ENCODE measurements at places on chromosomes 3 and 15.
A peak's percentile ranks its signal among the peaks of the same experiment; 100 is the strongest.

- DNase-seq = no peak
- peaks cover 12% of the 10 kb centered on the region for H3K4me1 ChIP-seq
- no peak overlapping the region for H3K4me3 ChIP-seq
- no peak overlapping the region for H3K27ac ChIP-seq
- no peaks in the 10 kb centered on the region for H3K36me3 ChIP-seq
Observed at GRCh38 chr15:73030122-73030679, 22.1 kb upstream of the NEO1 start.

- no peak for DNase-seq
- H3K27ac ChIP-seq = no peak overlapping the region
- no peaks in the 10 kb centered on the region for H3K36me3 ChIP-seq
- H3K27me3 ChIP-seq = no peaks in the 10 kb centered on the region
- peaks cover 7% of the 10 kb centered on the region for H3K4me1 ChIP-seq
Observed at GRCh38 chr3:16936676-16937230, 52.0 kb downstream of the PLCL2 start.

DNA sequence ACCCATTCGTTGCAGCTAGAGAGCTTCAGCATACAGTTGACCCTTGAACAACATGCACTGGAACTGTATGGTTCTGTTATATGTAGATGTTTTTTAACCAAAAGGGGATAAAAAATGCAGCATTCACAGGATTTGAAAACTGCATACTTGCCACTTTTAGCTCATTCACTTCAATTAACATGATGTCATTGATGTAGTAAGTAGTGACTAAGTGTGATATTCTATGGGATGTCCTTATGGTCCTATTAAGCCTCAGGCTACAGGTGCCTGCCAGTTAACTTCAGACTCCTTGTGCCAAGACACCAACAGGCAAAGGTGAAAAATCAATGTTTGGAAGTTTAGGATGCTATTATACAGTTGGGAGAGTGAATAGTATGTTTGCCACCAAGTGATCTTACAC is 553.6 kb upstream of the NECTIN3 start:
- H3K4me3 ChIP-seq = no peak overlapping the region
- no peaks in the 10 kb centered on the region for H3K4me1 ChIP-seq
- H3K27ac ChIP-seq = no peak overlapping the region
- no peaks in the 10 kb centered on the region for H3K36me3 ChIP-seq

- DNase-seq = no peak
- H3K27me3 ChIP-seq = no peaks in the 10 kb centered on the region
- no peaks in the 10 kb centered on the region for H3K4me1 ChIP-seq
- H3K4me3 ChIP-seq = no peak overlapping the region
- no peak overlapping the region for H3K27ac ChIP-seq
- no peaks in the 10 kb centered on the region for H3K36me3 ChIP-seq
Observed at GRCh38 chr3:54954022-54954421, 26.2 kb upstream of the LRTM1 start.

GRCh38 chr3:140056047-140056446 is 121.1 kb downstream of the CLSTN2 start:
- no peaks in the 10 kb centered on the region for H3K27me3 ChIP-seq
- H3K4me3 ChIP-seq = no peak overlapping the region
- no peak for DNase-seq
- no peaks in the 10 kb centered on the region for H3K4me1 ChIP-seq

DNA sequence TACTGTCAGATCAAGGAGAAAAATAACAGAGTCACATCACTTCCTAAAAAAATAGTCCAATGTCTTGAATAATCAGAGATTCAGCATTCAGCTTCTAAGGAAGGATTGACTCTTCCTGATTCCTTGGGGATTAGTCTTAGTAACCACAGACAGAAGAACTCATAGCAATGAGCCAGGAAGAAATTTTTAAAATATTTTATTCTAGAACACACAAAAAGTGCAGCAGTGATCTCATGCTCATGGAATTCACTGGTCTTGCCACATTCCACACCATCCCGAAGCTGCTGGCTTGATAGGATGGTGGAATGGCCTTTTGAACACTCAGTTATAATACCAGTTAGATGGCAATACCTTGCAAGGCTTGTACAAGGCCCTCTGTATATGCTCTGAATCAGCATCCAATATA is 43.0 kb upstream of the ABI3BP start:
- no peak overlapping the region for H3K4me3 ChIP-seq
- H3K36me3 ChIP-seq = no peaks in the 10 kb centered on the region
- no peaks in the 10 kb centered on the region for H3K27me3 ChIP-seq
- peak overlapping the region; percentile 45 for H3K27ac ChIP-seq
- DNase-seq = peak; percentile 28

DNA sequence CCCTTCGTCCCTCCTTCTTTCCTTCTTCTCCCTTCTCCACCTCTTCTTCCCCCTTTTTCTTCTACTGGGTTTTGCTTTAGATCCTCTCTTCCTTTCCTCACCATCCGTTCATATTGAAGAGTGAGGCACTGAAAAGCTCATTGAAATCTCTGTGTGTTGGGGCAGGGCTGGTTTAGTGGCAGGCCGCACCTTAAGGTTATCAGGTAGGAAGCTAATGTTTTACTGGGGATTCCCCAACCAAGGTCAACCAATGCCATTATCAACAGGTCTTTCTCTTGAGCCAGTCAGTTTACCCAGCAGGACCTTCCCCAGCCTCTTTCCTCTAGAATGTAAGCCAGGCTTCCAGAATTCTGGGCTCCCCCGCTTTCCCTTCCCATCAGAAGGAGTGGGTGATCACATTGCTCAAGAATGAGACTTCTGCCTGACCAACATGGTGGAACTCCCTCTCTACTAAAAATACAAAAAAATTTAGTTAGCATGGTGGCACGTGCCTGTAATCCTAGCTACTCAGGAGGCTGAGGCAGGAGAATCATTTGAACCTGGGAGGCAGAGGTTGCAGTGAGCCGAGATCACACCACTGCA is 11.5 kb upstream of the VPS8 start:
- H3K27me3 ChIP-seq = no peaks in the 10 kb centered on the region
- peaks cover 13% of the 10 kb centered on the region for H3K4me1 ChIP-seq
- no peaks in the 10 kb centered on the region for H3K36me3 ChIP-seq
- DNase-seq = no peak

GRCh38 chr3:105228696-105229095 is 138.0 kb upstream of the ALCAM start:
- H3K4me1 ChIP-seq = no peaks in the 10 kb centered on the region
- H3K27me3 ChIP-seq = no peaks in the 10 kb centered on the region
- no peak overlapping the region for H3K4me3 ChIP-seq
- H3K36me3 ChIP-seq = no peaks in the 10 kb centered on the region
- H3K27ac ChIP-seq = no peak overlapping the region

GRCh38 chr3:1971780-1972179 is 126.9 kb upstream of the CNTN4 start:
- no peak overlapping the region for H3K27ac ChIP-seq
- no peak for DNase-seq
- H3K27me3 ChIP-seq = no peaks in the 10 kb centered on the region

GRCh38 chr3:41103200-41103599 is 96.1 kb upstream of the CTNNB1 start:
- H3K4me1 ChIP-seq = no peaks in the 10 kb centered on the region
- H3K27me3 ChIP-seq = no peaks in the 10 kb centered on the region
- no peaks in the 10 kb centered on the region for H3K36me3 ChIP-seq
- no peak overlapping the region for H3K27ac ChIP-seq
- no peak overlapping the region for H3K4me3 ChIP-seq

- no peaks in the 10 kb centered on the region for H3K36me3 ChIP-seq
- no peak for DNase-seq
- H3K27ac ChIP-seq = no peak overlapping the region
- H3K27me3 ChIP-seq = no peaks in the 10 kb centered on the region
Observed at GRCh38 chr15:81851325-81851724, 194.5 kb downstream of the MEX3B start.

DNA sequence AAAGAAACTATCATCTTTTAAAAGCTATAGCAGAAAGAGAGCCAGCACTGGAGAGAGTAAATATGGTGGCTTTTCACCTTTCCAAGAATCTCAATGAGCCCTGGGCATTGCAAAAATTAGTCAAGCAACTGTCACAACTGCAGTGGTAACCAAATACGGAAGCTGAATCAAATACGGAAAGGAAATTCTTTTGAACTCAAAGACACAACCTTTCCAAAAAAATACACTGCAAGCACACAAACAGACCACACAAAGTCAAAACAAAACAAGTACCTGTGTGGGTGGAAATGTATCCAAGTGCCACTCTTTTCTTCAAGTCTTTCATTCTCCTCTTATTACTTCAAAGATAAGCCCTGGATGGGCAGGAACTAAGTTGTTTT is 17.6 kb downstream of the VGLL4 start:
- no peak overlapping the region for H3K27ac ChIP-seq
- H3K27me3 ChIP-seq = no peaks in the 10 kb centered on the region
- peaks cover 4% of the 10 kb centered on the region for H3K4me1 ChIP-seq
- DNase-seq = no peak

- no peaks in the 10 kb centered on the region for H3K4me1 ChIP-seq
- H3K27ac ChIP-seq = no peak overlapping the region
- no peak overlapping the region for H3K4me3 ChIP-seq
- DNase-seq = no peak
- H3K27me3 ChIP-seq = no peaks in the 10 kb centered on the region
Observed at GRCh38 chr3:27208961-27209616, 160.1 kb downstream of the NEK10 start.

DNA sequence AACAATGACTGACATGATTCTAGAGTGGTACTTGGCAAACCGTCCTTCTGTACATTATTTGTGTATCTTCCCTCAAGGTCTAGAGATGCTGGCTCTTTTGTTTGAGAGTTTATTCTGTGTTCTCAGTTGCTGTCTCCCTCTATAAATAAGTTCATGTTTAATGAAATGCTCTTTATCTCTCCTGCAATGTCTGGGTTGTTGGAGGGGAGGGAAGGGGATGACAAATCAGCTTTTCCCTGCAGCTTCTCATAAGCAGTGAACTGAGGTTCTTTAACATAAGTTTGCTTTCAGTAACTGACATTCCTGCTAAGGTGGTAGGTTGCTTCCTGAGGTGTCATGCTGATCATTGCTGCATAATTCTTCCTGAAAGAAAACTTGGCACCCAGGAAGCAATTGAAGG is 21.8 kb downstream of the ITPR1 start:
- DNase-seq = no peak
- no peak overlapping the region for H3K27ac ChIP-seq
- no peaks in the 10 kb centered on the region for H3K27me3 ChIP-seq
- H3K36me3 ChIP-seq = no peaks in the 10 kb centered on the region
- no peak overlapping the region for H3K4me3 ChIP-seq

- DNase-seq = no peak
- no peak overlapping the region for H3K4me3 ChIP-seq
- H3K27ac ChIP-seq = no peak overlapping the region
- H3K4me1 ChIP-seq = peaks cover 20% of the 10 kb centered on the region
- H3K36me3 ChIP-seq = no peaks in the 10 kb centered on the region
Observed at GRCh38 chr3:188054541-188054940, 99.4 kb upstream of the LPP start.

GRCh38 chr3:189776149-189776824 is 145.1 kb downstream of the TP63 start:
- no peak overlapping the region for H3K4me3 ChIP-seq
- H3K27me3 ChIP-seq = no peaks in the 10 kb centered on the region
- DNase-seq = no peak
- no peak overlapping the region for H3K27ac ChIP-seq

GRCh38 chr3:150877303-150877702 is 27.9 kb downstream of the MINDY4B start:
- H3K27me3 ChIP-seq = no peaks in the 10 kb centered on the region
- no peak for DNase-seq
- H3K4me3 ChIP-seq = no peak overlapping the region
- H3K36me3 ChIP-seq = no peaks in the 10 kb centered on the region
- peaks cover 7% of the 10 kb centered on the region for H3K4me1 ChIP-seq

DNA sequence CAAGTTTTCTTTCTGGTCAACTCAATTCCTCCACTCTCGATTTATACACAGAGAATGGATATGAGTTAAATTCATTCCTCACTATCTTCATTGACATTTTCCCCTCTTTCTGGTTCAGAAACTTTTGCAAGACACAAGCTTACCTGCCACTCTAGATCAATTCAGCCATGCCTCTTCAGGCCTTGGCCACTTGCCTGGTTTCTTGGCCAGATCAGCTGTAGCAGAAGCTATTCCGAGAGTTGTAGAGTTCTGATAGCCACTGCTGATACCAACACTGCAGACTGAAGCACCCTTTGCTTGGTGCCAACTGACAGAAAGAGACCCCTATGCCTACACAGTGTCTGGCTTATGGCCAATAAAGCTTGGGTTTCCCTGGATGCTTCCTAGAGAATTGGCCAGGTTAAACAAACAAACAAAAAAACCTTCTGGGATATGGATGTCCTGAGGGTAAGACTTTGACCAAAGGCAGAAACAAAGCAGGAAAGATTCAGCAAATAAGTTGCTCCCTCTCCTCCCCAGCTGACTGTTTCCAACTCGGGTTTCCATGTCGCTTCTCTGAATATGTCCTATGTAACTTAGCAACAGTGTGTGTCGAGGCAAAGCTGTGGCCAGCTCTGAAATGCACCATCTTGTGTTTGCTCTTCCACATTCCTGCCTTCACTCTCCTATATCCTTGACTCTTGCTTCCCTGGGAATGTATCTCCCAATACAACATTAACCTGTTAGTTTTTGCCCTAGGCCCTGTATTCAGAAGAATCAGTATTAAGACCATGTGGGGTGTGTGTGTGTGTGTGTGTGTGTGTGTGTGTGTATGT is 521.6 kb downstream of the EPHA3 start:
- no peaks in the 10 kb centered on the region for H3K36me3 ChIP-seq
- H3K27me3 ChIP-seq = no peaks in the 10 kb centered on the region
- H3K4me3 ChIP-seq = no peak overlapping the region
- H3K27ac ChIP-seq = no peak overlapping the region
- DNase-seq = no peak

DNA sequence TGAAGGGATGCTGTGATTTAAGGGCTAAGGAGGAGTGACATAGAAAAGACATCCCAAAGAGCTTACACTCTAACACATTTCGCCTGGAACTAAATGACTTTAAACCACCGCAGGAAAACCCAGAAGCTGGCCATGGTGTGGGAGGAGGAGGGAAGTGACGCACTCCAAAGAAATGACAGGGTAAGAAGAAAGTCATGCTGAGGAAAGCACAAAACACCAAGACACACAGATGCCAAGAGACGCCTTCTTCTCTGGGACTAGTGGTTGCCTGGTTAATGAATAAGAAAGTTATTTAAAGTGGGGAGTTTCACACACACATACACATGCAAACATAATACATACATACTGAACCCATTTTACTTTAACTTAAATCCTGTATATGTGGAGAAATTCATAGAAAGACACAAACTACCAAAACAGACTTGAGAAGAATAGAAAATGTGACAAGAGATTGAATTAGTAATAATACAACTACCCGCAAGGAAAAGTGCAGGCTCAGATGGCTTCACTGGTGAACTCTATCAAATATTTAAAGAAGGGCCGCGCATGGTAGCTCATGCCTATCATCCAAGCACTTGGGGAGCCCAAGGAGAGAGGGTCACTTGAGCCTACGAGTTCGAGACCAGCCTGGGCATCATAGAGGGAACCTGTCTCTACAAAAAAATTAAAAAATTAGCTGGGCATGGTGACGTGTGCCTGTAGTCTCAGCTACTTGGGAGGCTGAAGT is 125.5 kb downstream of the NSMCE3 start:
- DNase-seq = no peak
- no peaks in the 10 kb centered on the region for H3K36me3 ChIP-seq
- H3K4me1 ChIP-seq = no peaks in the 10 kb centered on the region
- H3K4me3 ChIP-seq = no peak overlapping the region
- no peaks in the 10 kb centered on the region for H3K27me3 ChIP-seq

- no peaks in the 10 kb centered on the region for H3K27me3 ChIP-seq
- no peak overlapping the region for H3K27ac ChIP-seq
- H3K4me3 ChIP-seq = no peak overlapping the region
Observed at GRCh38 chr3:163891771-163892170, 1186.5 kb downstream of the SI start.
